Dermis microvascular lymphatic vessel endothelial cell (primary cell): ENCODE measurements at places on chromosomes 4 and X. TPM values are rescaled to one million over a fixed set of nuclear protein-coding genes. Genes with fewer than 3 reads are reported as not detected.

DNA sequence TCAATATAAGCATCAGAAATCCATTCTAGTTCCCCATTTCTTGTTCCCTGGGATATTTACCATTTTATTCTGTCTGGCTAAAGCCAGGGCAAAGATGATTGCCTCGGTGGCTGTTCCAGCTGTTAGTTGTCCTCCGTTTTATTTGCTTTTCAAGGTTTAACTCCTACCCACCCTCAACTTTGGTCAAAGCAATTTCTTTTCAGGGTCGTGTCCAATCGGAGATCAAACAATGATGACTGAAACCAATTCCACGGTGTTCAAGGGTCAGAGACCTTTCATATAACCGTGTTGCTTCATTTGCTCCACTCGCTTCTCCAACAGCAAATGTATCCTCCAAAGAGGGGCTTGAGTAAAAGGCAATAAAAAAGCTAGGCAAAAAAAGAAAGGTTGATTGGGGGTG lies 193.5 kb upstream of the FTHL17 start:
- no peak for DNase-seq

DNA sequence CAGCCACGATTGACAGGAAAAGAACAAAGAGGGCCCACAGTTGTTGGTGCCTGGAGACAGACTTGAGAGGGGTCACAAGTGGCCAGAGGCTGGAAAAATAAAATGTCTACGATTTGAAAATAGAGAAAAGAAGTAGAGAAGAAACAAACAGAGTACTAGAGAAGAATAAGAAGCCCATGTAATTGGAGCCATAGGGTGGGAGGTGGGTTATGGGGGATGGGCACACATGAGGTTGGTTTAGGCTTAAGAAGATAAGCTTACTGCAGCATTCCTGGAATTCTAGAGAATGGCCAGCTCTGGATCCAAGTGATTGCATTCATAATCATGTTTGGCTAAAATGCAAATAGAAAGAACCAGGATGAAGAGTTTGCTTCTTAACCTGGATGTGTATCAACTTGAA lies 210.7 kb downstream of the MAML3 start:
- DNase-seq, result no peak

HMX1 gene
- total RNA-seq, result under 0.01 TPM in 1 of 2 replicates, not detected in the other

ENPEP gene
- total RNA-seq, result under 0.01 TPM in 1 of 2 replicates, not detected in the other

MAGEA1 gene
- not detected in 2 replicates for total RNA-seq
